NCI-H187 treated with DMSO at 0.1 percent for 48 hours (cell line): ENCODE measurements at places on chromosomes 1 and 21.

DNA sequence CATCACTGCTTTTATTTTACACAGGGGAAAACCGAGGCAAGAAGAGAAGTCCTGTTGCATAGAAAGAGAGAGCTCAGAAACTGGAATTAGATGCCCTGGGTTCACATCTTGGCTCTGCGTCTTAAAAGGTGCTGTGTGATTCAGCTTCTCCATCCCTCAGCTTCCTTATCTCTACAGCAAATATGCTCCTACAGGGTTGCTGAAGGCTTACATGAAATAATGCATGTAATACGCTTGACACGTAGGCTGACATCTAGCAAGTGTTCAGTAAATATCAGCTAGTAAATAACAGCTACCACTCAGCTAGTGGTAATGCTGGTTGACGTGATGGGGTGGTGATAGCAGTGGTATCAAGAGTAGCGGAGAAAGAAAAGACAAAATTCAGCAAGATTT is 77.1 kb upstream of the CD55 start:
- DNase-seq: no peak

- DNase-seq: no peak
Measured at GRCh38 chr1:200384818-200385390, 24.9 kb downstream of the ZNF281 start.

DNA sequence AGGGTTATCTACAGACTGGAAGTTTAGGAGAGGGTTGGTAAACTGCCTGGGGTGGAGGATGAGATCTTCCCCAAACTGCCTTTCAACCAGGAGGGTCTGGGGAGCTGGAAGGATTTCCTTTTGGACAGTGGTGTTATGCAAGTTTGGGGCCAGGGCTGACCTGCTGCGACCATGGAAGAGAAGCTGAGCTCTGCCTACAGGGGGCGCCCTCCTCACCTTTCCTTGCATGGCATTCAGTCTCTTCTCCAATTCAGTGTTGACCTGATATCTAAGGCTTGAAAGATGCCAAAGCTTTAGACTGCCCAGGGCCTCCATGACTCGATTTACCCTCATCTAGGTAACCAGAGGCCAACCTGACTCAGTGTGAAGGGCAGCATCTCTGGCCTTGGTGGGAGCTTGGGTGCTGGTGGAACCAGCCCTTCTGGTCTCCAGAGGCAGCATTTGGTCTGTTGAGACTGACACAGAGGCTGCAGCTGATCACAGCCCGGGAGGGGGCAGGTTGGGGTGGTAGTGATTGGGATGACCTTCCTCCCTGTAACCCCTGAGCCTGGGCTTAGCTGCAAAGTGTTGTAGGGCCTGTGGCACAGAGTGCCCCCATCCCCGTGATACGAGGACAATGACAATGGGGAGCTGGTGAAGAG is 170.0 kb downstream of the GRIK3 start:
- no peak for DNase-seq

DNA sequence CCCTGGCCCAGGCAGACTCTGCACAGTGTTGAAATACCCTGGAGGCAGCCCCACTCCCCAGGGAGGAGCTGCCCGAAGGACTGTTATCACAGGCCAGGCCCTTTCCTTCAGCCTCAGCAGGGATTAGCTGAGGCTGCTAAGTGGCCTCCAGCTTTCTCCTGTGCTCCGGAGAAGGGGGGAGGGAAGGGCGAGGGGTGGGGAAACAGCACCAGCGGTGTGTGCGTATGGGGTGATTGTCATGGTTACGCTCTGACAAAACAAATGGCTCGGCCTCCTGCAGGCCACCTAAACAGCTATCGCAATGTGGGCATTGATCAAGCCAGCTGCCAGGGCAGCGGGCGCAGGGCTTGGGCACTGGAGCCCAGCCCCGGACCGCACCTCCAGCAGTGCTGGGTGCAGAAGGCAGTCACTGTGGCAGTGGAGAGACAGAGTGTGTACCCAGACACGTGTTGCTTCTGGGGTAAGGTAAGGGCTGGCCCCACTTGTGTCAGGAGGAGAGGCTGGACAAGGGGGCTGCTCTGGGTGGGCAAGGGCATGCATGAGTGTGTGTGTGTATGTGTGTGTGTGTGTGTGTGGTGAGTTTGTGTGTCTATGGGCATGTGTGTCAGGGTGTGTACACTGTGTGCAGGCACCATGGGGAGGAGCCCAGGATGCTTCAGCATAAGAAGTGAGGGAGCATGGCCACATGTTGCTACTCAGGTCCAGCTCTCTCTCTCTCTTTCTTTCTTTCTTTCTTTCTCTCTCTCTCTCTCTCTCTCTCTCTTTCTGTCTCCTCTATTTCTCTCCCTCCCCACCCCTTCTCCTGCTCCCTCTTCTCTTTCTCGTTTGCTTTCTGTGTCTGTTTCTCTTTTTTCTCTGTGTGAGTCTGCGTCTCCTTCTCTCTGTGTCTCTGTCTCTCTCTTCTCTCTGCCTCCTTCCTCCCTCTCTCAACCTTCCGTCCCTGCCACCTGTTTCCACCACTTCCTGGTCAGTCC is at the start of gene VWA5B1:
TSS of gene VWA5B1 (plus strand) at position 252 of the 974 bp plus-strand sequence. CDS start 19,727 bp downstream, outside the sequence.
- peak; percentile 18 for DNase-seq
